ENCODE measurements at places on chromosomes 3 and 15.

GRCh38 chr3:140850210-140850955 is 91.3 kb upstream of the SLC25A36 start:
- no peak for DNase-seq

GRCh38 chr15:62051166-62051565 is 9.1 kb downstream of the VPS13C start:
- no peak for DNase-seq

GRCh38 chr3:186107215-186108105 is 1.4 kb downstream of the ETV5 start:
- DNase-seq = peak; percentile 60

DNA sequence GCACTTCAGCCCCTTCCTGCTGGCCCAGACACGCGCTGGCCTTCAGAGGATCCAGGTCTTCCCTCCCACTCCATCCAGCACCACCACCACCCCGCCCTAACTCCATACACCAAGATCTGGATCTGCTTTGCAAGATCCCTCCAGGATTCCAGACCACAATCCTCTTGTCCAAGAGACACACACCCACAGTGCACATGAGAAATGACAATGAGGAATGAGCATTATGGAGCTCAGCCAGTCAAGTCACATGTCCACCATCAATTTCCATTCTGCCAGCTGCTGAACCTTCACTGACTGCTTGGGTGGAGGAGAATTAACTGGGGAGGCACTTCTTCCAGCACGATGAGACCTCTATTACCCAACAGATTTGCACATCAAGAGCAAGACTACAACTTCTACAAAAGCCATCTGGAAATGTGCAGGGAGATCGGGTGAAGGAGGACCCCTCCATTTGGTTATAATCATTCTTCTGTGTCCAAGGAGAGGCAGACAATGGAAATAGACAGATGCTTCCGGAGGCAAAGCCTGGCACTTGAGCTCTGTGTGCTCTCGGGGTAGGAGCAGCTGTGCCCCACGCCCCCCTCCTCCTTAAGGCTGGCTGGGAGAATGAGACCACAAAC is 12.3 kb upstream of the SPATA12 start:
- peak; percentile 36 for DNase-seq

DNA sequence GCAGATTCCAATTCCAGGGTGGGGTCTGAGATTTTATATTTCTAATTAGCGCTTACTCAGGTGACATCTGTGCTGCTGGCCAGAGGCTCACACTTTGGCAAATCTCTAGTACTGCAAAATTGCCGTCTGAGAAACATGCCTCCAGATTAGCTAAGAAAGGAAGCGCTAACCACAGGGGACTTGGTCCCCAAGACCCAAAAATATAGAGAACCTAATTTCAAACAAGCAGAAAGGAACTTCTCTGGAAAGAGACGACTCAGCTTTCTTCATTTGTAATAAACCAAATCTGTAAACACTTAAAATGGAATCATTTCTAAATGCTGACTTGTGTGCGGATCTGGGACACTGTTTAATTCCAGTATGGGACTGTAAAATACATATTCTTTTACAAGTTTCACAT is 55.7 kb downstream of the B3GNT5 start:
- DNase-seq = no peak

DNA sequence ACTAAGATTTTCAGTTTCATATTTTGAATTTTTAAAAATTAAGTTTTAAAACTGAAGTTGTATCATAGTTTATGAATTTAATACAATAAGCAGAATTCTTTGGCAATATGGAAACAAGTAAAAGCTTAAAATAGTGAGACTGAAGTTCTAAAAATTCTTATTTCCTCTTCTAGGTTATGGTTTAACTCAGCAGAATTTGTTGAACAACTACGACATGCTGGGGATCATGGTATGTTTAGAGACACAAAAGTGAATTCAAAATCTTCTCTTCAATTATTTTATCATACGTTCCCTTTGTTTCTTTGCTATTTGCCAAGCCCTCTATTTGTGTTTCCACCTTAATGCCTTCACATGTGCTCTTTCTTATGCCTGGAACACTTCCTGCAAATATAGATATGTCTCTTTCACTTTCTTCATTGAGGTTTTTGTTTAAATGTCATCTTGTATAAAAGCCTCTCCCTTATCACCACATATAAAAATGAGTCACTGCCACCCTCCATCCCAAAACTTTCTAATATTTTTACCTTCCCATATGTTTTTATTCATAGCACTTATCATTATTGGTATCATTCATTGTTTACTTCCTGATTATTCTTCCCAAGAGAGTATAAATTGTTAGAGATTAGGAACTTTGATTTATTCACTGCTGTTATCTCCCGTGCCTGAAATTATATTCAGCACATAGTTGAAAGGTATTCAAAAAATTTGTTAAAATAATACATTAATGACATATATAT is 6.4 kb downstream of the SUCNR1 start:
- no peak for DNase-seq

- no peak for DNase-seq
Observed at GRCh38 chr3:140376136-140376889, 301.6 kb upstream of the TRIM42 start.

DNA sequence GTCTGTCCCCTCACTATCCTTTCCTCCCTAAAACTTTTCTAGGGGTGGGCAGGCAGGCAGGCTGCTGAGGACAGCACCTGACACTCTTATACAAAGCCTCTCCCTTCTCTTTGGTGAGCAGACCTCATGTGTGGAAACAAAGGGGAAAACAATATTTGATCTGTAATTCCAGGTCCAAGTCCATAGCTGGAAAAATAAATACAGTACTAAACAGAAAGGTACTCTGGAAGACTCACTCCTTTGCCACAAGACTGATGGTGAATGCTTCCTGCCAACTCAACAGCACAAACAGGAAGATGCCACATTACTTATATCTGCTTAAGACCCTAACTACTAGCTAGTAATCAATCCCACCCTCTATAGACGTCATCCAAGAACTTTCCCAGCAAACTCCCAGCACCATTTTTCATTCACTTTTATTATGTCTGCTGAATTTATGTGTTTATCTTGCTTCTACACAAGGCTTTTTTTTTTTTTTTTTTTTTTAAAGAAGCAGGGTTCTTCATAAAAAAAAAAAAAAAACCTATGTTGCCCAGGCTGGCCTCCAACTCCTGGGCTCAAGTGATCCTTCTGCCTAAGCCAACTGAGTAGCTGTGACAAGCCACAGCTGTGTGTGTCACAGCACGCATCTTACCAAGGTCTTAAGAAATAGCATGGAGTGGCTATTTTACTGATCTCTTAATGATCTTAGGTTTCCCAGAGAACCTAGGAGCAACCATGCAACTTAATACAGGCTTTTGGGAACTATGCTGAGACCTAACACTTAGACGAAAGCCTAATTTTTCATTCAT is 44.2 kb upstream of the CSPG5 start:
- DNase-seq = no peak

DNA sequence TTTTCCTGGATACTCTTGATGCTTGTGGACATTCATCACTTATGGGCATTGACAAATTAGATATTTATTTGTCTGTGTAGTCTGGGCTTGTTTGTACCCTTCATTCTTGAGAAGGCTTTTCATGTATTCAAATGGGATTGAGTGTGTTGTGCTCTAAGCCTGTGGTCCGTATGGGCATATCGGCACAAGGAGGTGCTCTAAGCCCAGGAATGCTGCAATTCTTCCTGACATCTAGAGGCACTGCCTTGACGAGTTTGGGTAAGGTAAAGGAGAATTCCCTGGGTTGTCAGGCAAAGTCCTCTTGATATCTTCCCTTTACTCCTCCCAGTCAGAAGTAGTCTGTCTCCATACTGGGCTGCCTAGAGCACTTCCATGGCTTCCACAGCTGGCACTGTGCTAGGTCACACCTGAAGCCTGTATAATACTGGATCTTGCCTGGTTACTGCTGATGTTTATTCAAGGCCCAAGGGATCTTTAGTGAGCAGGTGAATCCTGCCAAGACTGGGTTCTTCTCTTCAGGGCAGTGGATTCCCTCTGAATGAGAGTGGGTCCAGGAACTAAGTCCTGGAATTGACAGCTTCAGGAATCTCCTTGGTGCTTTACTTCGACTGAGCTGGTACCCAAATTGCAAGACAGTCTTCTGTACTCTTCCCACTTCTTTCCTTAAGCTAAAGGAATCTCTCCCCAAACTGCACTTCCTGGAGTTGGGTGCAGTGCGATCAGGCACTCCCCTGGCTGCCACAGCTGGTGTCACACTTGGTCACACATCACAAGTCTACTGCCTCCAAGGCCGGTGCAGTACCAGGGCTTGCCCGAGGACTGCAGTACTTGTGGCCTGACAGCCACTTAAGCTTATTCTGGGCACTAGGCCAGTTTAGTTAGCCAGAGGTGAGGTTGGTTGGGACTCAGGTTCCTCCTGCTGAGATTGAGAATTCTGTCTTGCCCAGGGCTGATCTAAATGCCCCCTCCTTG is 46.0 kb downstream of the GALK2 start:
- DNase-seq = no peak

DNA sequence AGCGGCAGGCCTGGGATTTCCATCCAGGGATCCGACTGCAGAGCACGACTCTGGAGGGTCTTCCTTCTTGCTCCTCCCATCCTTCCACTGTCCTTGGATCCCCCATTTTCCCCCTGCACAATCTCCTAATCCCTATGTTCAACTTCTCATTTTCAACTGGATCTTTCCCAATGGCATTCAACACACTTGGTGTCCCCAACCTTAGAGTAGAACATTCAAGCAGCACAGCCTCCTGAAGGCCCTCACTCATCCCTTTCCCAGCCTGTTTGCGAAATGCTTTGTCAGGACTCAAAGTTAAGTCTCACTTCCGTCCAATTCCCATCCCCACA is 32.3 kb downstream of the RPN1 start:
- no peak for DNase-seq

GRCh38 chr3:22908989-22909507 is 294.1 kb upstream of the UBE2E2 start:
- DNase-seq = no peak

DNA sequence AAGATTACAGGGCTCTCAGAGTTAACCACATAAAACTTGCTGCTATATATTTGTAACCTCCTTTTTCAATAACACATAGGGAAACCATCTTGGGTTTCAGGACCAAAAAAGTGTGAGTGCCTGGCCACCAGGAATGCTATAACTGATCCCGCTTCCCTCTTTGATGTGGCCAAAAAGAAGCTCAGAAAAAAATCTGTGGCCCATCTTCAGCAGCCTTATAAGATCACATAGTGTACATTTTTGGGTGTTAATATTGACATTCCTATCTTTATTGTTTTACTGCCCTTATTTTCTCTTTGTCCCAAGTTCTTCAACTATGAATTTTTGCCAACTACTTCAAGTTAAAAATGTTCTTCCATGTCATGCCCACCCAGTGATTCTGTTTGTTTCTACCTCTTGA is 102.8 kb downstream of the LIPC start:
- no peak for DNase-seq

DNA sequence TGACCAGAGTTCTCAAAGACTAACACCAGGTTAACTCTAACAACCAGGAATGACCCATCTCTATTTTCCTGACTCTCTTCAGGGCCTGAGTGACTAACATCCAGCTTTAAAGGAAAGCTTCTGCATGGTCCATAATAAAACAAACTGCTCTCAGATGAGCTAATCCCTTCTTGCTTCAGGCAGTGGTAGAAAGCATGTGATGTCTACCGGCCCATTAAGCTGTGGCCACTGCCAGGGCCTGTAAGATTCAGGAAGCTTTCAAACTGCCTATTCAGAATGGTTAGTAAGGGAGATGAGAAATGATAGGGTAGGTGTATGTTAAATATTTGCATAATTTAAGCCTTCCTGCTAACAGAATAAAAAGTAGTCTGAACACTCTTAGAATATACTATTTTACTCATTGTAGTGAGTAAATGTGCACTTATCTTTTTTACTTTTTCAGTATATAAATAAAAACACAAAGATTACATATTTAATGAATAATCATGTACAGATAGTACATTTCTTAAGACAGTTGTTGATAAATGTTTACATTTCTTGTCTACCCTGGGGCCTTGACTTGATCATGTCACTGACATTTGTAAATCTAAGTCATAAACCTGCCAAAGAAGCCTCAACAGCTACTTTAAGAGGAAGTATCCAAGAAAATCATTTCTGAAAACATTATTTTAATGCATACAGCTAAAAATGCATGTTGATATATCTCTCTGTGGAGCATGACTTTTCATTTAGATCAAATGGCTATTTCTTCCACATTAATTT is 222.0 kb downstream of the MCTP2 start:
- no peak for DNase-seq

DNA sequence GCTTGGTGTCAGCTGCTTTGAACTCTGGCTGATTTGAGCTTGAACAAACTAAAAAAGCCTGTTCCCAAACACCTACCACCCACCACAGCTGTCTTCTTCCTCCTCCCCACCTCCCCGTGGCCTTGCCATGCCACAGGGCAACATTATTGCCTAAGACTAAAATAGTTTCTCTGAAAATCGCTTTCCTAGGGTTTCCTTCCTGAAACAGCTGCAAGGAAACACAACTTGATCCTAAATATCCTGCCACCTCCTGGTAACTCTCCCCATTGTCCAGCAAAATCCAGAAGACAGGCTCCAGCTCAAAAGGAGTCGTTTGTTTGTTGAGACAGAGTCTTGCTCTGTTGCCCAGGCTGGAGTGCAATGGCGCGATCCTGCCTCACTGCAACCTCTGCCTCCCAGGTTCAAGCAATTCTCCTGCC is 193.9 kb upstream of the TPM1 start:
- peak; percentile 28 for DNase-seq

GRCh38 chr3:41418961-41419691 is 219.8 kb downstream of the CTNNB1 start:
- peak; percentile 16 for DNase-seq

GRCh38 chr3:164658125-164658524 is 420.2 kb downstream of the SI start:
- DNase-seq = no peak

- no peak for DNase-seq
Observed at GRCh38 chr3:5762506-5762905, 575.0 kb downstream of the EDEM1 start.

DNA sequence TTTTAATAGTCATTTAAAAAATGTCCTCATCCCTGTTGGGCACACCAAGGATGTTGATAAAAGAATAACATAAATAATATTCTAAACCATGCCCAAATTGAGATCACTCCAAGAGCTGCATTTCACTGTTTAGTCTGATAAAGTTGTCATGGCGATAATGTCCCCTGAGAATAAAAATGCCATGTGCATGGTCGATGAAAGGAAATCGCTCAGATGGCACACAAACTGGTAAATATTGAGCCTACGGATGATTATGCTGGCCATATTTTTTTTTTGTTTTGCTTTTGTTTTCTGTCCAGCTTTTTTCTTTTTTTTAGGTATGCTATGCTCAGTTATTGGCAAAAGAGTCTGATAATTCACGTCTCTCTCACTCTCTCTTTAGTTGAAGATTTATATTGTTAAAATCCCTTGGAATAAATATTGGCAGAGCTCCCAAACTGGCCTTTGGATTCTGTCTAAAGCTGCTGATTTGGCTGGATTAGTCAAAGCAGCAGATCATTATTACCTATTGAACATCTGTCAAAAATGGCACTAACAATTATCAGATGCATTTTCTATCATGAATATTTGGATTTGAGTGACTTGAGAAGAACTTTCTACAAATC is 643.8 kb downstream of the SQOR start:
- DNase-seq = no peak

GRCh38 chr3:174253196-174253823 is 605.8 kb upstream of the NAALADL2 start:
- DNase-seq = no peak

Data from fibroblast of gingiva (primary cell).